ENCODE measurements at places on chromosomes 6 and 20.

DNA sequence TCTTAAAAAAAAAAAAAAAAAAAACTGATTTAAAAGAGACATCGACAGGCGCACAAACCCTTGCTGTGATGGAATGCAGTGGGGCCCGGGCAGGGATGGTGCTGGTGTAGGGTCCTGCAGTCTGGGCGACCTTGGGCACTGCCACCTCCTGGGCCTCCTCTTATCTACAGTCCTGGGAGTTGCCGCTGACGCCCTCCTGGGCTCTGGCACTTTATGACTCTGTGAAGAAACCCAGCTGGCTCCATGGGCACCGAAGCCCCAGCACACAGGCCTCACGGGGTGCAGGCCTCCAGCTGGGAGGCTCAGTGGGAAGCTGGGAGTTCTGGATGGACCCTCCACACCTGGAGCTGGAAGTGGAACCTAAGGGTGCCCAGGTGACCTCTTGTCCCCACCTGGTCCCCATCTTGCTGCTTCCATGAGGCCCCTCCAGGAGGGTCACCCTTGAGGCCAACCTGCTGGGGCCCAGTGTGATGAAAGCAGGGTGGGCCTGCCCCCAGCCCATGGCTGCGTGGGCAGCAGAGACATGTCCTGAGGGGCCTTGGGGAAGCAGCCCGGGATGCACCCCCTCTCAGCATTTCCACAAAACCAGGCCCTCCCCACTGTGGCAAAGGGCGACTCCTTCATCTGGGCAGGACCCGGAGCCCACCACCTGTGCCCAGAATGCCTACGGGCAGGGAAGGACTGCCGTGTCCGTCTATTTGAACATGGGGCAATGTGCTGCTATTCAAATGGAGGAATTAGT lies 104.9 kb downstream of the ASXL1 start:
- no peak for DNase-seq

DNA sequence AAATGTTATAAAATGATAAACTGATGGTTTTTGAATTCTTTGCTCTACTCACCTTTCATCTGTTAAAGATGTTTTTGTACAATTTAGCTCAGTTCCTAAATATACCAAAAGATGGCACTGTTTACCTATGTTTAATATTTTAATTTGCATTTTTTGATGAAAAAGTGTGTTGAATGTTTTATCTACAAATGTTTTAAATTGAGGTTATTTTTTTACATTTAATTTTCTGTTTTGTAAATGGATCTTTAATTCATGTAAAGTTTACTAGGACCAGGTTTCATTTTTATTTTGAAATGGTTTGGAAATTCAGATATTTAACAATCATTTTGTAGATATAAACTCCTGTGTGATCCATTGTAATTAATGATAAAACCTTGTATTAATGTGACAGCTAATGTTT lies 30.0 kb downstream of the CDKAL1 start:
- no peak for DNase-seq

DNA sequence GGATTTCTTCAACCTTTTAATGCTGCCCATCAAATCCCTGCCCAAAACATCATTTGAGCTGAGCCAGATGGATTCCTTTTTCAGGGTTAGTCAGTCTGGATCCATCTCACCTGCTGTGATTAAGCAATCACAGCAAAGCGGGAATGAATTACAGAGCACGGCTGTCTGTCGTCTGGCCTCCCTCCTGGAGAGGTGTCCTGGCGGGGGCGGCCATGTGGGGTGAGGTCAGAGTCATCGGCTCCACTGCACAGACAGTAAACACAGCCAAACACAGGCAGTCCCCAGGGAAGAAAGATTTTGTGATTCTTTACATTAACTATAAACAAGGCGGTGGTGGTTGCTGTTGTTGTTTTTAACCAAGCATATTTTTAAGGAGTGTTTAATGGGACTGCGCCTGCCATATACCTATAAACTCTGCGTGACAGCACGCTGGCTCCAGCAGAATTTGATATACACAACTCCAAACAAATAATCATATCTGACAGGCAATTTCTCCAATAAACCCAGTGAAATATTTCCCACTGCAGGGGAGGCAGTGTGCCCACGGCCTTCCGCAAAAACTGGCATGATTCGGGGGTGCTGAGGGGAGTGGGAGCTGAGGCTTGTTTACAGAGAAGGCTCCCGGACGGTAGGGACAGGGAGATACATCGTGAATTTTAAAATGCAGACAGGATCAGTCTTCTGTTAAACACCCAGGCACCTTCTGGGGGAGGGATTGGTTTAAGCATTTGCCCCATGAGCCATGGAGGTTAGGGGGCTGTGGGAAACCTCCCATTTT lies 232.0 kb upstream of the PMEPA1 start:
- DNase-seq: no peak

GRCh38 chr6:104713982-104714381 lies 145.7 kb downstream of the HACE1 start:
- DNase-seq: no peak

DNA sequence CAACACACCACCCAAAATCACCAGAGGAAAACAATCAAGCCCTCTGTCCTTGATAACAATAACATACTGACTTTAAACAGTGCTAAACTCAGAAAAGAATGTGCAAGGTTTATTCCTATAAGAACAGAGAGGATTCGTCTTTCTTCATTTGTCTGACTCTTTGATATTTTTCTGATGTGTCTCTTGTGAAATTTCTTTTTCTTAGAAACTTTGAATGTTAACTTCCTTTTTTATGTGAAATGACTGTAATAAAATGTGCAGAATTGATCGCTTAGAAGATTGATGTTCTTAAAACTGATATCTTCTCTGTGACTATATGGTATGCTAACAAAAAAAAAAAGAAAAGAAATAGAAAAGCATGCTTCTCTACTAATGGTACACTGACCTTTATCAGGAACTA lies 947.4 kb upstream of the CITED2 start:
- no peak for DNase-seq

DNA sequence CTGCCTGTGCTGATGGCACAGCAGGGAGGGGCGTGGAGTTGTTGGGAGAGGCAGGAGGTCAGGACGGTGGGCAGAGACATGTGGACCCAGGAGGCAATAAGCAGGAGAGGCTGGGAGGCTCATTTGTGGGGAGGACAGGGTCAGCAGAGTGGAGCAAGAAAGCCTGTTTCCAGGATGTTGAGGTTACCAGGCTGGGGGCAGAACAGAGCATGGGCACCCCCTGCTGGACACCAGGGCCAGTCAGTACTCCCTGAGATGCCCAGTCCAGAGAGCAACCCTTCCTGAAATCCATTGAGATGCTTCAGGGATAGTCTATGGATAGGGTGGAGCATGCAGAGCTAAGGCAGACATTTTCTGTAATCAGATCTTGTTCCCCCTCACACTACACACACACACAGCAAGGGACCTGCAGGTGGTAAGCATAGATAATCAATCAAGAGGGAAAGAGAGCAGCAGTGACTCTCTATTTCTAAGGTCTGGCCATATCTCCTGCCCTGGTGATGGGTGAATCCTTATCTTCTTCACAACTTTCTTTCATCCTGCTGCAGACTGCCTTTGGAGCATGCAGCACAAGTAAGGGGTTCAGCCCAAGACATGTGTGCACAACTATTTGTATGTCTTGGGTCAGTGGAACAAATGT lies 41.7 kb downstream of the MOCS1 start:
- peak; percentile 66 for DNase-seq

DNA sequence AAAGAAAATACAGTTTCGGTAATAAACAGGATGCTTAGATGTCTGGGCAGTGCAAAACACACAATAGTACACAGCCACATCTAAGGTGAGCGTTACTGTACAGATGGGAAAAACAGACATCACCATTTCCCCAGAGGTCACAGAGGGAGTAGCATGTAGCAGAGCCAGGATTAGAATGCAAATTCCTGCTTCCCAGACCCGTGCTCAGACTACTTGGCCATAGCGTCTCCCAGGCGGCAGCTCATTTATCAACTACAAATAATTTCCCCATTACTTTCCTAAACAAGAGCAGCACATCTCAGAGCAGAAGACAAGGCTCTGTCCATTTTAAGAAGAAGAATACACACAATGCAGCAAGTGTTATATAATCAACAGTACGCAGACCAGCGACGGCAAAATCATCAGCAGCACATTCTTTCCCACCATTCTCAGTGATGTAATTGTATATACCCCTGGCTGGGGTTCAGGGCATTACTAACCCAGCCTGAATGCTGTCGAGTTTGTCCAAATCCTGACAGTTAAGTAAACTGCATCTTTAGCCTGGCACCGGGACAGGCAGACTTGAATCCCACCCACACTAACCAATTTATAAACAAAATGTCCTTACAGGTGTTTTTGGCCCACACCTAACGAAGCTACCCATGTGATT lies 61.9 kb downstream of the CNKSR3 start:
- no peak for DNase-seq

DNA sequence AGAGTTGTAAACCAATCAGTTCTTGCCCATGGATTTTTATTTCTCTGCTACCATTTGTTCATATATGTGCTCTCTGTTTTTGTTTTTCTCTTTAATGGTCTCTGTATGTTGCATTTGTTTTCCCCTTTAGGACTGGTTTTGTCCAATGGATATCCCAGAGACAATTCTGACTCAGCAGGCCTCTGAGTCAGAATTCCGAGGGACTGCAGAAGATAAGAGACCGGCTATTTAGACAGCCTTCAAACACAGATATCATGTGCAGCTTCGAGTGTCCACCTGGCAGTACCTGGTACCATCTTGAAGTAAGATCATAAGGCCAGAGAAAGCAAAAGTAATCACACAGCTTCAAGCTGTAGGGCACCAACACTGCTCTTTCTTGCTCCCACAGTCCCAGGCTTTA lies 125.5 kb downstream of the ELOVL4 start:
- no peak for DNase-seq

All from ureter (tissue), 1 donor.